HT-29 (cell line): ENCODE measurements at places on chromosomes 7 and 10.

- DNase-seq = no peak
Measured at GRCh38 chr7:15626041-15626440, 60.4 kb downstream of the MEOX2 start.

GRCh38 chr7:67306331-67306730 lies 309.7 kb downstream of the TYW1 start:
- DNase-seq = no peak

DNA sequence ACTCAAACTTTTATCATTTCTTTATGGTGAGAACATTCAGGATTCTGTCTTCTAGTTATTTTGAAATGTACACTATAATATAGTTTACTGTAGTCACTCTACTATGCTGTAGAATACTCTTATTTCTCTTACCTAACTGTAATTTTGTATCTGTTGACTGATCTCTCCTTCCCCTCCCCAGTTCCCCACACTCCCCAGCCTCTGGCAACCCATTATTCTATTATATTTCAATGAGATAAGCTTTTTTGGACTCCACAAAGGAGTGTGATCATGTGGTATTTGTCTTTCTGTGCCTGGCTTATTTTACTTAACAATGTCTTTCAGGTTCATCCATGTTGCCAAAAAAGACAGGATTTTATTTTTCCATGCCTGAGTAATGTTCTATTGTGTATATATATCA lies 71.4 kb upstream of the DYNC1I1 start:
- no peak for DNase-seq

DNA sequence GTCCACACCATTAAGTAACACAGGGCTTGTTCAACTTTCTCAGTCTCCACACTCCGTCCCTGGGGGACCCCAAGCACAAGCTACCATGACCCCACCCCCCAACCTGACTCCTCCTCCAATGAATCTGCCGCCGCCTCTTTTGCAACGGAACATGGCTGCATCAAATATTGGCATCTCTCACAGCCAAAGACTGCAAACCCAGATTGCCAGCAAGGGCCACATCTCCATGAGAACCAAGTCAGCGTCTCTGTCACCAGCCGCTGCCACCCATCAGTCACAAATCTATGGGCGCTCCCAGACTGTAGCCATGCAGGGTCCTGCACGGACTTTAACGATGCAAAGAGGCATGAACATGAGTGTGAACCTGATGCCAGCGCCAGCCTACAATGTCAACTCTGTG lies 81.1 kb upstream of the SAMD8 start:
- no peak for DNase-seq

- DNase-seq = no peak
Measured at GRCh38 chr10:35451151-35452016, 115.1 kb downstream of the CCNY start.

DNA sequence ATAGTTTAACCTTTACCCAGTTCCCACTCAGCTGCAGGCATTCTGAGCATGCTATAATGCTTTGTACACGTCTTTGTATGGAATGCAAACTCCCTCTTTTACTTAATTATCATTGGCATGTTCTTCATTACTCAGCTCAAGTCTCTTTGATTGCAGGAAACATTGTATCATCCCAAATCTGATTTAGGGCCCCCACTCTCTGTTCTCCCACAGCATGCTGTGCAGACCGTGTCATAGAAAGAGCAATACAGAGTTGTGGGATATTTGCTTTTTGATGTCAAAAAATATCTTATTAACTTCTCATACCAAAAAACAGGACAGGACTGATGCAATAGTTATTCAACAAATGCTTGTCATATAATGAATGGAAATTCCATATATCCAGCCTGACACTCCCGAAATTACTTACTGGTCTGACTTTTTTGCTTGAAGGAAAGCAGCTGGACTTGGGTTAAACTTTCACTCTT lies 1081.5 kb upstream of the C7orf33 start:
- DNase-seq = no peak

DNA sequence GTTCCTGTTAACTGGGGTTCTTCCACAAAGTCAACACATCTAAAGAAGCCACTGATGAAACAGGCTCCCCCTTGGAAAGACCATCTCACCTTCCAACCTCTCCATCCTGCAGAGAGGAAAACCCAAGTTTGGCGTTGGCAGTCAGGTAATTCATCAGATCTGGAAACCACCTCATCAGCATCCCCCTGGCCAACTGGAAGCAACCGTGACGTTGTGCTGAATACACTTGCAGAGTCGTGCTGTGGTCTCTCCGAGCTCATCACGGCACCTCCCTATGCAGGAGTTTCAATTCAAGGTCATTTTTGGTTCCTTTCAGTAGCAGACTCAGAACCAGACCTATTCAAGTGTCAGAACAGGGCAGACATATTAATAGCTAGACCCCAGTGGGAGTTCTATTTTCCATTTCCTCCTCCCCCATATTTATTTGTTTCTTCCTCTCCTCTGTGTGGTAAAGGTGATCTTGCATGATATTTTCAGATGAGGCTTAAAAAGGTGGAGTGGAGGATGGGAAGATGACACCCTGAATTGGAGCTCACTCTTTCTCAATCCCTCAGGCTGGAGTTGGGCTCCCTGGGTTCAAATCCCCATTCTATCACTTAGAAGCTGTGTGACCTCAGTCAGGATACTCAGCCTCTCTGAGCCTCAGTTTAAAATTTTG lies 149.1 kb upstream of the ADO start:
- no peak for DNase-seq

DNA sequence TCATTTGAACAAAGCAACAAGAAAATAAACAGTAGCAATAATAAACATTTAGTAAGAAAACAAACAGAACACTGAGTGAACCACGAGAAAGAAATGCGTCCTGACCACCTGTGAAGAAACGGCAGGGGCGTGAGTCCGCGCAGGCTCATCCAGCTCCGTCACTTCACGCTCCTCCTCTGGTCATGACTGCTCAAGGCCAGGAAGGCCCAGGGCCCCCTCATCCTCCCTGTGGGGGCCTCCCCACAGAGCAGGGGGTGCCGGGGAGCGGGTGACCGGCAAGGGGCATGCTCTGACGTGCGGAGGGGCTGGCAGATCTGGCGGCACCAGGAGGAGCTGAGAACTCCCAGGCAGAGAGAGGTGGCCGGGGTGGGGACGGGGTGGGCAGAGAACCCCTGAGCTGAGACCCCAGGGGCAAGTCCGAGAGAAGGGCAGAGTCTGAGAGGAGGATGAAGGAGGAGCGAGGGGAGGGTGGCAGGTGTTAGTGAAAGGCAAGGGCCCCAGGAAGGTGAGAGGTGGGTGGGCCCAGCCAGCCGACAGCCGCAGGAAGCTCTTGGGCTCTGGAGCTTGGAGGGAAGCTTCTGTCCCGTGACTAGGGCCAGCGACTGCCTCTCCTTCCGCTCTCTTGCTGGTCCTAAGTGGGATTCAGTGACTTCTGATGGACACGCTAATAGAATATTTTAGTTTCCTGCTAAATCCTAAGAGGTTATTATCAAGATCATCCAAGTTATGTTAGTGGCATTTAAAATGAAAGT lies 223.9 kb downstream of the TCERG1L start:
- no peak for DNase-seq

DNA sequence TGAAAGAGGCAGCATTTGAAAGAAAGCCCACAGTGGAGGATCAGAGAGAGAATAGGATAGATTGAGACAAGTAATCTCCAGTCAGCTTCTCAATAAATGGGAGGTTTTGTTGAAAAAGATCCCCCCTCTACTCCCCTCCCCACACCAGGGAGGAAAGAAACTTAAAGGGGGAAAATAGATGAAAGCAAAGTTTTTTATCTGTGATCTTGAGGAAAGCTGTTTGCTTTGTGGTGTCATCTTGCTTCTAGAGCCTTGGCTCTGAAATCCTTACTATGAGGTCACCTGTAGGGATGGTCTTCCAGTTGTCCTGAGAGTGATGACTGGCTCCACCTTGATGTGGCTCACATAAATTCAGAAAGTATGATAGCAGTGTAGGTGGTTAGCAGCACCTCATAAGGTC lies at the start of gene SPAM1:
Gene SPAM1, plus strand, starts transcription at position 301 of the 400 bp plus-strand sequence. CDS start 28,330 bp downstream, outside the sequence.
- no peak for DNase-seq

GRCh38 chr10:46523962-46524471 lies 32.4 kb downstream of the GPRIN2 start:
- peak; percentile 23 for DNase-seq

DNA sequence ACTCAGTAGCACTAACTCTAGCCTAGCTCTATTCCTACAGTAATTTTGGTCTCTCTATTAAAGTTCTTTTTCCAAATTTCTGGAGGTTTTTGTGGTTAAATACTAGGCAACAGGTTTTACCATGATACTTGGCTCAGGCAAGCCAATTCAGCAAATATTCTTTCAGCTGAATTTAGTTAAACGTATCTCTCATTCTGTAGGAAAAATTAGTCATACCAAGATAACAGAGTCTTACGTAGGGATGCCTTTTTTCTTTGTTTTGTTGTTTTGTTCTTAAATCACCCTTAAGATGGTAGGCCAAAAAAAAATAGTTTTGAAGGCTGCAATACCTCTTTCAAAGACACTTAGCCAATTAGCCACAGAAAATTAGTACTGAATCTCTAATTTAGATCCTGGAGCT lies 180.5 kb downstream of the MAGI2 start:
- no peak for DNase-seq

- DNase-seq = no peak
Measured at GRCh38 chr7:99004216-99004615, 125.9 kb downstream of the TRRAP start.

- no peak for DNase-seq
Measured at GRCh38 chr10:121566755-121567154, 31.5 kb downstream of the FGFR2 start.

- DNase-seq = no peak
Measured at GRCh38 chr10:106967452-106967851, 197.1 kb downstream of the SORCS1 start.

DNA sequence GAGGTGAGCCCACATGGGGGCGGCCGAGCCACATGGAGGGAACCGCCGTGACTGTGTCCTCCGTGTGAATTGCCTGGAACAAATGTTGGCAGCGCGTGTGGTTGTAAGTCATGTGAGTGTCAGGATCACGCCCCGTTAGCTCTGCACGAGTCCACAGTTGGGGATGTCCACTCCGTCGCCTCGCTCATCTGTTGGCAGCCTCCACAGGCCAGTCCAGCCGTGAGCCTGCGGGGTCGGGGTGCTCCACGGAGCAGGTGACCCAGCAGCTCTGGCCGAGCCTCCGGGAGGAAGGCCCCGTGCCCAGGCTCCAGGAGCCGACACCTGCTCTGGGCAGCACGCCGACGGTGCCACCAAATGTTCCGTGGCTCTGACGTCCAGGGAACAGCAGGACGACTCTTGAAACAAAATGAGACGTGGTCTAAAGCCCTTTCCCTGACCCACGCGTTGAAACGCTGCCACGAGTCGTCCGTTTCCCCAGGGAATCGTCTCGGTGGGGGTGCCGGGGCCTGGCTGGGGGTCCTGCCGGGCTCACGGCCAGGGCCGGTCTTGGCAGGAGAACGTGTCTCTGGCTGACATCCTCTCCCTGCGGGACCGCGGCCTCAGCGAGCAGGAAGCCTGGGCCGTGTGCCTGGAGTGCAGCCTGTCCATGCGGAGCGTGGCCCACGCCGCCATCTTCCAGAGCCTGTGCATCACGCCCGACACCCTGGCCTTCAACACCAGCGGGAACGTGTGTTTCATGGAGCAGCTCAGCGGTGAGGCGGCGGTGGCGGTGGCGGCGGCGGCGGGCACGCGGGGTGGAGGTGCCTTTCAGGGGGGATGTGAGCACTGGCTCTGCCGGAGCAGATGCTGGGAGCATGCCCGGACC lies 7.0 kb downstream of the KNDC1 start:
- DNase-seq = no peak

GRCh38 chr7:150788474-150789269 lies 11.5 kb downstream of the TMEM176B start:
- no peak for DNase-seq

- no peak for DNase-seq
Measured at GRCh38 chr7:88042157-88042556, 108.1 kb downstream of the ADAM22 start.

DNA sequence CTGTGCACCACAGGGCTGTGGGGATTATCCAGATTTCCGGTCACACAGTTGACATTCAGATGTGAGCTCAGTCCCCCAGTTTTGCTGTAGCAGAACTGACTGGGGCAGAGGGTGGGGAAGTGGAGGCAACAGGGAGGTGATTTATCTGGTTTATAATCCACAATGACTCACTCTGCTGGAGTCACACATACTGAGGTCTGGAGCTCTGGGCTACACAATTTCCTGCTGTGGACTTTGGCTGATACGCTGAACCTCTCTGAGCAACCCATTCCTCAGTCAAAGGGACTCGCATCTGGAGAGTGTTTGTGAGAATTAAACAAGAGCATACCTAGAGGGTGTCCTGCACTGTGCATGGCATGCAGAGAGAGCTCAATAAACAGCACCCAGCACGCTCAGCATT lies 64.8 kb upstream of the PLPP4 start:
- no peak for DNase-seq

DNA sequence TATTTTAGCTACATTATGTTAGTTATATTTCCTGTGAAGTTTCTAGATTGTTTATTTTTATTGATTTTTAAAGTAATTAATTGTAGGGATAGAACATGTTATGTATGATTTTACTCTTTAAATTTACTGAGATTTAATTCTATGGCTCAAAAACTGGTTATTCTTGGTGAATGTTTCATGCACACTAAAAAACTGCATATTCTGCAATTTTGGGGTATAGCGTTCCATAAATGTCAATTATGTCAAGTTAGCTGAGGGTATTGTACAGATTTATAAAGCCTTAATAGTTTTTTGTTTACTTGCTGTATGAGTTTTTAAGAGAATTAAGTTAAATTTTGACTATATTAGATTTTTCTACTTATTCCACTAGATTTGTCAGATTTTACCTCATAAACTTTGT lies 669.7 kb downstream of the GRID1 start:
- DNase-seq = no peak

GRCh38 chr10:47183704-47184041 lies 116.3 kb upstream of the GDF10 start:
- DNase-seq = no peak

- no peak for DNase-seq
Measured at GRCh38 chr10:52249850-52250395, 64.2 kb upstream of the DKK1 start.

DNA sequence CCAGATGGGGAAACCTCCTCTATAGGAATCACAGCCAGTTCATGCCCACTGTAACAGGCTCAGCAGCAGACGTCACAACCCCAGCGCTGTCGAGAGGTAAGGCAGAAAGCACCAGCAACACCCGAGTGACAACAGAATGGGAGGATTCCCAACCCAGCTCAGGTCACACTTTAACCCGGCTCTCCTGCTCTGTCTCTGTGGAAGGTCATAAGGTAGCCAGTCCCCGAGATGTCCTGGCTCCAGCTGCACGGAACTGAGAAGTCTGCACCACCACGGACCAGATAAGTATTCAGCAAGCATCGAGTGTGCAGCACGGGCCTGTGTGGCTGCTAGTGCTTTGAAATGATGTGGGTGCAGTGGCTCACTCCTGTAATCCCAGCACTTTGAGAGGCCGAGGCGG lies 236.7 kb upstream of the TCERG1L start:
- no peak for DNase-seq
